ENCODE measurements at places on chromosomes 3 and 15. TPM values are rescaled to one million over a fixed set of nuclear protein-coding genes. Genes with fewer than 3 reads are reported as not detected.

Gene RASA2
- polyA plus RNA-seq, result 8.1 TPM

Gene FEZF2
- polyA plus RNA-seq, result not detected

Gene CAPN3
- 1.3 TPM for polyA plus RNA-seq

Gene CFAP161
- polyA plus RNA-seq, result not detected

Gene IFRD2
- 153 TPM for polyA plus RNA-seq

Gene ANKRD63
- not detected for polyA plus RNA-seq

Gene FBXW12
- not detected for polyA plus RNA-seq

Gene CFAP20DC
- 1.9 TPM for polyA plus RNA-seq

Gene TGM5
- polyA plus RNA-seq, result 7.3 TPM

Measured in GM12878 (cell line).